ENCODE measurements at places on chromosomes 1 and 21.

DNA sequence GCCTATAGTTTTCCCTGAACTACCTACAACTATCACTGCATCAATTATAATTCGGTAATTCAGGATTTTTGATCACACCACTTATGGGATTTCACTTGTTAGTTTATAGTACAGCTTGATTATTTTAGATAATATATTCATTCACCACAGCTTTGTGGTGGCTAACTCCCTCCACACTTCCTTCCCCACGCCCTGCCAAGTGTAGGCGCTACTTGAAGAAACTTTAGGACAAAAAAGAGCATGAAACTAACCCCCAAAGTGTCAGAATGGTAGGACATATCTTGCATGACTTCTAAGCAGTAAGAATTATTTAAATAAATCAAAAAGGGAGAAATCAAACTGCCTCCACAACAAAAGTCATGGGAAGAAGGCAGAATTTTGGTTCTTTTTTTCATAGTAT is 70.1 kb downstream of the LHX9 start:
- no peak for DNase-seq

GRCh38 chr1:87325982-87326738 is 2.5 kb upstream of the LMO4 start:
- peak; percentile 49 for DNase-seq

GRCh38 chr1:47849591-47850261 is 147.5 kb downstream of the TRABD2B start:
- no peak for DNase-seq

GRCh38 chr1:58739856-58740466 is 40.1 kb upstream of the MYSM1 start:
- DNase-seq: peak; percentile 23

- no peak for DNase-seq
These were observed 11.2 kb upstream of the SLC41A1 start for GRCh38 chr1:205824180-205824579.

DNA sequence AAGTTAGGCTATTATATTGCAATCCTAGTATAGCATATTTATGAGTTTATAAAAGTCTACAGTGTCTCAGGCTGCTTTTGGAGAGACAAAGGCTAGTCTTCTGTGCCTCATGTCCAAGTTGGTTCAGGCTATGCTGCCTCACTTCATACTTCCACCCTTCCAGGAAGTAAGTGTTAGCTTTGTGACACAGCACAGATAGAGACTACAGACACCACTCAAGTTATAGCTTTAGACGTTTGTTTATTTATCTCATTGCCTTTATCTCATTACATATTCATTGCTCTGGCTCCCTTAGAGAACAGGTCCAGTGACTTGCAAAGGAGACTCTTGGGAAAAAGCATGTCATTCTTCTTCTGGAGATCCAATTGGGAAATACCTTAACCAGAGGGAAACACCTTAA is 22.6 kb upstream of the GBP4 start:
- no peak for DNase-seq

- DNase-seq: no peak
These were observed 16.6 kb upstream of the CLCA4 start for GRCh38 chr1:86530211-86530845.

GRCh38 chr1:89723863-89724262 is 90.9 kb downstream of the LRRC8C start:
- no peak for DNase-seq

DNA sequence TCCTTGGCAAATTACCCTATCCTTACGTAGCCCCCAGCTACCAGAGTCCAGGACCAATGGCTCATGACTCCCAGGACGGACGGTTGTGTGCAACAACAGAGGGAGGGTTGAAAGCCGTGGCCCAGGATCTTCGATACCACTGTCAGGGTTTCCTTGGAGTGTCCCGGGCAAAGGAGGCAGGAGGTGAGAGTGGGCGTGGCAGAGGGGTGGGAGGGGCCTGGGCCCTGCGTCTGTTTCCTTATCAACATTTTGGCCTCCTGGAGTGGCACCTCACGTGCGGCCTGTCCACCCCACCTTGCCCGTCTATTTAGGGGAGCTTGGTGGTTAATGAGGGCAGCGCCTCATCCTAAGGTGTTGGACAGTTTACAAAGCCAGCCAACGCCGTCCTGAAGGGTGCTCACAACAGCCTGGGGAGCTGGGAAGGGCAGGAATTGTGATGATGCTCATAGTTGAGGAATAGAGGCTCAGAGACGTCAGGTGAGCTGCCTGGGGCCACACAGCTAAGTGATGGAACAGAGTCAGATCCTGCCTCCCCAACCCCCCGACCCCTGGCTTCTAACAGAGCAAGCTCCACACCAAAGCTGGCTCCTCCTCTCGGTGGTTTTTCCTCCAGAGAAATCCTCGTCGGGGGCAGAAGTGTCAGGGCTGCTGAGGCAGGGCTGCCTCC is 17.4 kb upstream of the ARHGEF10L start:
- DNase-seq: no peak

DNA sequence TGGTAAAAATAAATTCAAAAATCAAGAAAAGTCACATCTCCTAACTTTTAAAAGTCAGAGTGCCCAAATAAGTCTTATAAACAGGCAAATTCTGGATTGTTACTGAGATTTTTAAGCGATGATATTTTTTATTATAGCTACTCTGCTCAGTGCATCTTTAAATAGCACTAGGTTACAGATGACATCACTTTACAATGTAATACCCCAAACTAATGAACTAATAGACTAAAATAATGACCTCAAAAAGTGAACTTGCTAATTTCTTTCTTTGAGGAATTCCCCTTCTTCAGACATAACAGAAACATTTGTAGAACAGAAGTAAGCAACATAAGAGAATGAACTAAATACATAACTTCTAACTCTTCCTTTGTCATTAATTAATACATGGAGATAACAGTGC is 33.0 kb upstream of the ACTA1 start:
- DNase-seq: no peak

GRCh38 chr1:60427701-60428100 is 354.1 kb upstream of the C1orf87 start:
- no peak for DNase-seq

GRCh38 chr1:235160383-235160956 is 580 bp downstream of the RBM34 start:
- DNase-seq: no peak

DNA sequence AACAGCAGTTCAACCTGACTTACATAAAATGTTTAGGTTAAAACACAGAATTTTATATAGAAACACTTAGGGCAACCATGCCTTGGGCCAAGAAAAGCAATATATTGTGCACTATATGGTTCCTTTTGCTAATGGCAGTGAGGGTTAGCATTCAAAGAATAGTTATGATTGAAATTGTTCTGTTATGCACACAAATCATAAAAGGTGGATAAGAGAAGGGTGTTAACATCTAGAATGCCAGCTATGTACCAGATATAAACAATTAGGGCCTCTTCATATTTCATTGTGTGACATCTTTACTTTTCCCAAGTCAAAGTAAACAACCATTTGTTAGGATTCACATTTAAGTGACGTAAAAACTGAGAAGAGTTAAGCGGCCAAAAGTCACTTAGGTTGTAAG is 308.0 kb upstream of the B3GALT2 start:
- no peak for DNase-seq

- peak; percentile 66 for DNase-seq
These were observed at the start of gene TMEM240 for GRCh38 chr1:1540090-1540817. Gene TMEM240 (minus strand): TSS chr1:1540624. CDS start chr1:1540346, 278 bp downstream.

- no peak for DNase-seq
These were observed 78.5 kb upstream of the BMP8A start for GRCh38 chr1:39412892-39413291.

DNA sequence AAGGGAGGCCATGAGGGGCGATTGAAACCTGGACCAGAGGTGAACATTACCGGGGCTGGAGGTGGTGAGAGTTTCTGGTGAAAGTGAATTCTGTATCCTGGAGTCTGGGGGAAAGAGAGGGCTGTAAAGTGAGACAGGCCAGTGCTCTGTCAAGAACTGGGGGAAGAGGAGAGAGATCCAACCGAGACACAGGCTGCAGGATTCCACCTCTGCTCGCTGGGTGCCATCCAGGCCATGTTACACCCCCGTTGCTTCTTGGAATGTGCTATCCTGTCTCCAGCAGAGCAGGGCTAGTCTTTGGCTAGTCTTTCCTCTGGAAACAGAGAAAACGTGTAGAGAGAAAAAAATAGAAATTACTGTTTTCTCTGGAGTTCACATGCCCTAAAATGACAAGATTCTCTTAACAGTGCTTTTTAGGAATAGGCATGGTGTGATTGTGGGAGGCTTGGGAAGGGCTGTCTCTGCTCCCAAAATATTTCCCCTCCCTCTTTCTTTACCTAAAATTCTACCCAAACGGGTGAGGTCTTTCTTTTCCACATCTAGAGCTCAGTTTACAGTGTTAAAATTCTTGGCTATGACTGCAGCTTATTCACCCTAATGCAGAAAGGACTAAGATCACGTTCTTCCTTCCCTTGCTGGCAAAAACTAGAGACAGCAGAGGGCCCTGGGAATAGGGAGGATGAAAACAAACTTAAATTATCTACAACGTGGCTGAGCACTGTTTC is 16.5 kb upstream of the OVAAL start:
- DNase-seq: no peak

DNA sequence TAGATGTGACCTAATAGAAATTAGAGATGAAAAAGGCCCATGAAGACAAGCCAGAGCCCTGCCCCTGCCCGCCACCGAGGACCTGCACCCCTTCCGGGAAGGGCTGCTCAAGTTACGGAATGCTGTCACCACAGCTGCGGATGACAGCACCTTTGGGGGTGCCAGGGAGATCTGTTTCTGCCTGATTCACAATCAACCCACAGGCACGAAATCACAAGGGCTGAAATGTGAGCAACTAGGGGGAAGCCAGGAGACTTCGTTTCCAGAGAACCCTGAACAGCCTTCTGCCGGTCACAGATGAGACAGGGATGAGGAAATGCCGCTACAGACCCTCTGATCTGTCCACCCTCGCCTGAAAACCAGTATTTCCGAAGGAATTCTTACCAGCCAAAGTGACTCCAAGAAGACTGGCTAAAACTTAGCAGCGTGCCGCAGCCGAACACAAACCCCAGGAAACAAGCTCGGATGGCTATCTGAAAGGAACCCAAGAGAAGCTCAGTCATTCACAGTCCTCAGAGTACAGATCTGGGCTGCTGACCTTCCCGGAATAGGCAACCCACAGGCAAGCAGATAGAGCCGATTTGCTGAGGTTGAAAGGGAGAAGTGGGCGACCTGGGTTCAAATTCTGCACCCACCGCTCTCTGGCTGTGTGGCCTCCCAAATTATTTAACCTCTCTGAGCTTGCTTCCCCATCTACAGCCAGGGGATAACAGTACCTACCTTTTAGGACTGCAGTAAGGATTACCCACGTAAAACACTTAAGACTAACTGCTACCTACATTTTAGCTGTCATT is 1.1 kb downstream of the ICMT start:
- no peak for DNase-seq

DNA sequence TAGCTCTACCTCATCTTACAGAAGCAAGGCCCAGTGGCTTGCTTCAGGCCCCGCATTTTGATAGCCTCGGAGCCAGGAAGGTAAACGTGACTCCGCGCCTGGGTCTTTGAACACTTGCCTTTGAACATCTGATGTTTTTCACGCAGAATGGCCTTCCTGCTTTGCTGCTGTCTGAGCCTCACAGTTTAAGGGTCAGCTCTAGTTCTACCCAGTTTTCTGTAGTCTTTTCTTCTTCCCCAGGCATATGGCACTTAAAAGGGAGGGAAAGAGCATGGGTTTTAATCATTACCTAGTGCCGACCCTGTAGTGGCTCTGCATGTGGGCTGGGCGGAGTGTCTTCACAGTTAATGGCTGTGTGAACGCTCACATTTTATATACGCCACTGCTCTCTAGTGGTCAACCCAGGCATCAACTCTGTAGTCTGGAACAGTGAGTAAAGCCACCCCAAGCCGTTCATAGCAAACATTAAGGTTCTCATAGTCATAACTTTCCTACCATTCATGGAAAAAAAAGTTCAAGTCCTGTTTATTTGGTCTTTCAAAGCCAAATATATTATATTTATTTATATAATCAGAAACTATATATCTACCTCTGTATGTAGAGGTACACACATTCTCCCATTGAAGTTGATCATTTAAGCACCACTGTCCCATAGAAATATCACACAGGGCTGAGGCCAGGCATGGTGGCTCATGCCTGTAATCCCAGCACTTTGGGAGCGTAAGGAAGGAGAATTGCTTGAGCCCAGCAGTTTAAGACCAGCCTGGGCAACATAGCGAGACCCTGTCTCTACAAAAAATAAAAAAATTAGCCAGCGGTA is 78.1 kb downstream of the IER5 start:
- peak; percentile 68 for DNase-seq

DNA sequence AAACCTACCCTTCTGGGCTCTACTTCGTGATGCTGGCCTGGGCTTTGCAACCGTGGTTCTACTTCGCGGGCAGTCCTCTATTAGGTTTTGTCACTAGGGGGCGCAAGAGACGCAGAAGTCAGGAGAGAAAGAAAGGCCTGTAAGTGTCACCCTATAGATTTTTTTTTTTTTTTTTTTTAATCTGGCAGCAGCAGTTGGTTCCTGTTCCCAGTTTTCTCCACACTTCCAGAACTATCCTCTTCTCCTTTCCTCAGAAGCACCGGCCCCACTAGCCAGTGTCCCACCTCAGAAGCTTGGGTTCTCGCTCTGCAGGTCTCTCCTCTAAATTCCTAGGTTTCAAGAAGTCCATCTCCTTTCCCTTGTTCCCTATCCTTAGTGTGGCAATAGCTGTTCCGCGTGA is 9.1 kb upstream of the LCE2D start:
- no peak for DNase-seq

- no peak for DNase-seq
These were observed 60.0 kb upstream of the GJA8 start for GRCh38 chr1:147842578-147842977.

DNA sequence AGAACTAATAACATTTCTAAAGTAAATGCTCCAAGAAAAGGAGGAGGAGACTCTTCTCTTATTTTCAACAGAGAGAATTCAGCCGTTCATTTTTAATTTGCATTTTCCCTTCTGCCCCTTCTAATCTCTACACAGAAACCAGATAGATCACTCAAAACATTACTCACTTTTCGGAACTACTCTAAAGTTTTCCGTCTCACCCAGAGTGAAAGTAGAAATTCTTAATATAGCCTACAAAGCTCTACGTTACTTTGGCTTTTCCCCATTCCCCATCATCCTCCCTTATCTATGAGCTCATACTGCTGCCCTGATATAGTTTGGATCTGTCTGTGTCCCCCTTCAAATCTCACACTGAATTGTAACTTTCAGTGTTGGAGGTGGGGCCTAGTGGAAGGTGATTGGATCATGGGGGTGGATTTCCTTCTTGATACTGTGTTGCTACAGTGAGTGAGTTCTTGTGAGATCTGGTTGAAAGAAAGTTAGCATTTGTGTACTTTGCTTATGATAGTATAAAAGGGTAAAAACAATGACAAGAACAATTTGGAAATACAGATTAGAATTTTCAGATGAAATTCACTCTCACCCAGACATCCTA is 188.2 kb downstream of the AMY1C start:
- DNase-seq: no peak

GRCh38 chr21:45837936-45838335 is 143.6 kb upstream of the COL6A1 start:
- no peak for DNase-seq

GRCh38 chr1:40906781-40907400 is 44.7 kb upstream of the CITED4 start:
- DNase-seq: no peak

All from neural crest cell (in vitro differentiated cells).